ENCODE measurements at places on chromosomes 5 and 9.

DNA sequence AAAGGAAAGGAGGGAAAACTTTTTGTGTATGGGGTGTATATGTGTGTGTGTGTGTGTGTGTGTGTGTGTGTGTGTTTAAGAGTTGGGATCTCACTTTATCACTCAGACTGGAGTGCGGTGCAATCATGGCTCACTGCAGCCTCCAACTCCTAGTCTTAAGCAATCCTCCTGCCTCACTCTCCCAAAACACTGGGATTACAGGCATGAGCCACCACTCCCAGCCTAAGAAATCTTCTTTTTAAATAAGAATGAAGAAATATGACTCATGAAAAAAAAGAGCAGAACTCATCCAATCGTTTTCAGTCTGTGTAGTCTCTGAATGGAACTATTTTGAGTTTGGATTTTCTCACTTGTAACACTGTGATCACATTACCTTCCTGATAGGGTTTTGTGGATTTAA lies 601.5 kb downstream of the ACTL7B start:
- DNase-seq, result no peak

- DNase-seq, result peak; percentile 79
Measured at GRCh38 chr5:71778678-71779276, 59.7 kb downstream of the CARTPT start.

DNA sequence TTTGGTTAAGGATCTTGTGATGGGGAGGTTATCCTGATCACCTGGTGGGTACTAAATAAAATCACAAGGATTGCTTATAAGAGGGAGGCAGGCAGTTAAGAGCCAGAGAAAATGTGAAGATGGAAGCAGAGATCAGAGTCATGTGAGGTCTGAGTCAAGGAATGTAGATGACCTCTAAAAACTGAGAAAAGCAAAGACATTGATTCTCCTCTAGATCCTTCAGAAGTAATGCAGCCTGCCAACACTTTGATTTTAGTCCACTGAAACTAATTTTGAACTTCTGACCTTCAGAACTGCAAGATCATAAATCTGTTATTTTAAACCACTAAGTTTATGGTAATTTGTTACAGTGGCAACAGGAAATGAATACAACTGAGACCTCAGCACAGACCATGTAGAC lies 499.0 kb downstream of the GADD45G start:
- no peak for DNase-seq

DNA sequence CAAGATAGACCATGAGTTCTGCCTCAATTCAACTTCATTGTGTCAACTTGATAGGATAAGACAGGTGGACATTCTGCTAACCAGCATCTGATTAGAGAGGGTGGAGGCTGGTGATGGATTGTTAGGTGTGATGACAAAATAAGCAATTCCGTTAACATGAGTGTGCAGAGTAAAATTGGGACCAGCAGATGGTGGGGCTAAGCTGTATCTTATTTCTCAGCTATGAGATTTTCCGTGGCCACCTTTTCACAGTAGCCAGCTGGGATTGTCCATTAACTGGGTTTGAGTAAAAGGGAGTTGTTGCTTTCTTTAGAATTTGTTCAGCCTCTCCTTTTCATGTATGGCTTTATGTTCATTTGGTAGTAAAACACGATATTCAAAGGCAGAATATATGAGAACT lies 28.8 kb upstream of the TAL2 start:
- DNase-seq, result no peak

DNA sequence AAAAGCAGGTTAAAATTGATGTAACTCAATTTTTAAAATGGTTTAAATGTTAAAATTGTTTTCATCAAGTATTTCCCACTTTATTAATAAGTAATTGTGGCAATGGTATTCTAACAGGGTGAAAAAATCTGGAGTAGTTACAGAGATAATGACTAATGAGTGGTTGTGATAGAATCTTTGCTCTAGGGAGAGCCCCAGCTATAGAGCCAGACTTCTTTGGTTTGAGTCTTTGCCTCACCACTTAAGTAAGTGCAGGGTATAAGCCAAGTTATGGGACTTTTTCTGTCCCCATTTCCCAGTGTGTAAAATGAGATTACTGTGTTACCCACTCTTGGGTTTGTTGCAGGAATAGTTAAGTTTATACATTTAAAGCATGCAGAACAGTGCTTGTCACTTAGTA lies 158.1 kb downstream of the FER start:
- no peak for DNase-seq

DNA sequence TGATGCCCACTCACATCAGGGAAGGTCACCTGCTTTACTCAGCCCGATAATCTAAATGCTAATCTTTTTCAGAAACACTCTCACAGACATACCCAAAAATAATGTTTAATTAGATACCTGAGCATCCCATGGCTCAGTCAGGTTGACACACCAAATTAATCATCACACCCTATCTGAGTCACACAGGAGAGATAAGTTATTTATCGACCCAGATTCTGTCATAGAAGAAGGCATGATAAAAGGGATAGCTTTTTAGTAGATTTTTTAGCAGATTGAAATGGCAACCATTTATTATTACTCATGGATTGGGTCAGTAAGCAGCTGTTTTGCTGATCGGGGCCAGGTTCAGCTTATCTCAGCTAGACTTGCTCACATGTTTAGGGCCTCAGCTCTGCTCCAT lies 97.8 kb upstream of the TYRP1 start:
- no peak for DNase-seq

GRCh38 chr9:101677861-101678260 lies 60.6 kb downstream of the GRIN3A start:
- no peak for DNase-seq

DNA sequence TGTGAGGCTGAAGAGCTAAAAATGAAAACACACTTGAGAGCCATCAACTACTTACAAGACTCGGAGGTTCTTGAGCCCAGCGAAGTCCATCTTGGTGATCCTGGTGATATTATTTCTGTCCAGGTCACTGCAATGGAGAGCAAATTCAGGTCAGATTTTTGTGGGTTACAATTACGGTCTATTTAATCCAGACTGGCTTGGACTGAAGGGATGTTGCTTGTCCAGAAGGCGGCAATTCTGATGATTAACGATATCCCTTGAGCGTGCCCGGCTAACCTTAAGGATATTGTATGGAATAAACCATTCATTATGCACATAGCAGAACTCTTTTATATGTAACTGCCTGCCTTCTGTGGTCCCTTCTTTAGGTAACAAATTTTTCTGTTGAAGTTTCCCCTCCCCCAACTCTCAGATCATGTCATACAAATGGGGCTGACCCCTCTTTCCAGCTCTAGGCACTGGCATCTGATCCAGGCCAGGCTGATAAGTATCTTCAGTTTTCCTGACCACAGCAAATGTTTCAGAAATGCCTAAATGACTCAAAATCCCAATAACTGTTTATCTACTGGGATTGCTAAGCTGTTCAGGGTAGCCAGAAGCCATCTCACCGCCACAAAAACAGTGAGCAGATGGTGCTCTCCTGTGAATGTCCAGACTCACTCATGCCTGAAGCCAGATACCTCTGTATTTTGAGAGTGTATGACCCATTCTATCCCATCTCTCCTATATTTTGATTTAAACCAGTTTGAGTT lies 49.4 kb downstream of the SLIT3 start:
- peak; percentile 96 for DNase-seq

- no peak for DNase-seq
Measured at GRCh38 chr5:90550963-90551362, 7.6 kb upstream of the ADGRV1 start.

DNA sequence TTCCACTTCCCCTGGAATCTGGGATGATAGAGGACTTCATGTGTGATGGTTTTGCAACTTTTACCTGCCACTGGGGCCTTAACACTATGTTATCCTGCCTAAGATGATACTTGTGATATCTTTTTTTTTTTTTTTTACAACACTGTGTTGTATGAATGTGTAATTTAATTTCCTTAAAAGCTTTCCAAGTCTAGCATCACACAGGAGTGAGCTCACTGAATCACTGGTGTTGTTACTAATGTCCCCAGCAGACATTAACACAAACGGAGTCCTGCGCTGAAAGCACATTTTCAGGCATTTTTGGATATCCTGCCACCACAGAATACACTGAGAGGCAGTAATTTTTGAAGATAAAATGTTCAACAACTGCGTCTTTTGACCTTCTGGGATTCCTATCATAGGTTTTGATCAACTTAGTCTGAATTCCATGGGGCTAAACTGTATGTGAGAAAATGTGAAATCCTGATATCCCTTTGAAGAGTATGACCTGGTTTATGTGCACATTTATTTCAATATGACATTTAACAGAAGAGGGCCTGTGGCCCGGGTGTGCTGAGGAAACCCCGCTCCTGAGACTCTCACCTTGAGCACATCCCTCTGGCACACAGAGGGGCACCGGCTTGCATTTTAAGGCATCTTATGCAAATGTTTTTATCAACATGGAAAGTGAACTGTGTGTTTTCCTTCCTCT lies 118.0 kb downstream of the FSTL4 start:
- no peak for DNase-seq

GRCh38 chr5:7714697-7715096 lies 136.2 kb downstream of the CFAP90 start:
- DNase-seq, result no peak

DNA sequence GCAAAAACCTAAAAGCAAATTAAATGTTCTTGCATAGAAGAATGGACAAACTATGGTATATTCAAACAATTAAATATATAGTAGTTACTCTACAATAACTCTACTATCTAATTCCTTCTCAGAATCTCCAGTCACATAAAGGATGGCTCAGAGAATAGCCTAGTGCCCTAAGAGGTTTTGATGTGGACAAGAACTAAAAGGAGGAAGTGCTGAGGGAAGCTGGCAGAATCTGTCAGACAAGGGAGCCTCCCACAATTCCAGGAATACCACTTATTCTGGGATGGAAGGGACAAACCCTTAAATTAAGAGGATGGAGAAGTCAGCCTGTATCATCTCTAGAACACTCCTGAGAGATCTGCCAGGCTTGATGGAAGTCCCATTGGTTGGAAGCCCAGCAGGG lies 30.4 kb downstream of the TNFSF8 start:
- DNase-seq, result no peak

GRCh38 chr9:133727277-133727875 lies 10.8 kb downstream of the SARDH start:
- DNase-seq, result no peak

- DNase-seq, result no peak
Measured at GRCh38 chr9:76018235-76018634, 127.8 kb downstream of the PCSK5 start.

DNA sequence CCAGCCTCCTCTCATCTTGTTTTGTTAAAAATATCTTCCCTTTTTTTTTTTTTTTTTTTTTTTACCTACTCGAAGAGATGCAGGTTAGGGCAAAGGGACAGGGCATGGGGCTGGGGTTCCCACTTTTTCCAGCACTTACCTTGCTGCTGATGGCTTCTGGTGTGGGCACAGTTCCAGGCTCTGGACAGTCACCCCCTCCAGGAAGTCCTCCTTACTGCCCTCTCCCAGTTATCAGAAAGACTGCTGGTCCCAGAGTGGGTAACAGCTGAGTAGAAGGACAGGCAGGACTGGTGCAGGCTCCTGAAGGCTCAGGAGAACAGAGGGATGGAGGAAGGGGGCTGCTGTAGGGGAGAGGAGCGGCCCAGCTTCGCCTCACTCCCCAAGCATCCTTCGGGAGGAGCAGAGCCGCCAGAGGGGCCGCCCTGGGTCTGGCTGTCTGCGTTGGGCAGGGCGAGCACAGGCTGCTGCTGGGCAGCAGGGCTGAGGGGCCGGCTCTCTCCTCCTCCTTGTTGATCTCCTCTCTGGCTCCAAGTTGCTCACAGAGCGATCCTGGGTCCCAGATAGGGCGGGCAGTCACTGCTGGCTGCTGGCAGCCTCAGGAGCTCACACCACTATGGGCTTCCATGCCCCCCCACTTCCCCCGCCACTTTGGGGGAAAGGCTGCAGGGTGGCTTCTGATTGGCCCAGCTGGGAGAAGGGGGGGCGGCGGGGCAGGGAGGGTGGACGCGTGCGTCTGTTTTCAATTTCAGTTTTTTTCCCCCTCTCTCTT lies at the start of gene PDGFRB:
TSS of gene PDGFRB (minus strand) at position 588 of the 769 bp plus-strand sequence. CDS start 18,798 bp downstream, outside the sequence.
- DNase-seq, result no peak

GRCh38 chr5:5828619-5829018 lies 406.1 kb downstream of the ICE1 start:
- DNase-seq, result no peak

- DNase-seq, result peak; percentile 9
Measured at GRCh38 chr5:147554261-147554817, 44.5 kb upstream of the DPYSL3 start.

All from G401 (cell line).